ENCODE measurements at places on chromosomes 6 and 20. TPM values are rescaled to one million over a fixed set of nuclear protein-coding genes. Genes with fewer than 3 reads are reported as not detected.

TBXT gene
- not detected for total RNA-seq

- DNase-seq: no peak
Observed at GRCh38 chr6:53325785-53326184, 23.0 kb downstream of the ELOVL5 start.

- no peak for DNase-seq
Observed at GRCh38 chr6:169234634-169235033, 19.0 kb downstream of the THBS2 start.

DNA sequence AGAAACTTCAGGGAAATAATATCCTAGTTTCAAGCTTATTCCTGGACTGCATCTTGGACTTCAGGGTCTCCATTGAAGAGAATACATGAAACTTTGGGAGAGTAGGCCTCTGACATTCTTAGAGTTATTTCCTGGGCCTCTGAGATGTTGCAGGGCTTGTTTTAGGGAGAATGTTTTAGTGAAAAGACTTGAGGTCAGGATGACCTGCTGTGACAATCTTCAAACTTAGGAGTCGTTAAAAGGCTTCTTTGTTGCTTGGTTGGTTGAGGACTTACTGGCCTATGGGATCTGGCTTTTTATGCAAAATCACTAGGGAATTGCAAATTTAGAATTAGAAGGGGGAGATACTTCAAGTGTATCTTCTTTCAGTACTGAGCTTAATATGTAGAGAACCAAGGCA, 613.2 kb upstream of the FLRT3 start:
- no peak for DNase-seq

- no peak for DNase-seq
Observed at GRCh38 chr6:145530454-145530853, 204.9 kb downstream of the EPM2A start.

- no peak for DNase-seq
Observed at GRCh38 chr6:105688573-105688972, 285.7 kb upstream of the PREP start.

AHCY gene
- total RNA-seq: 183 TPM

DNA sequence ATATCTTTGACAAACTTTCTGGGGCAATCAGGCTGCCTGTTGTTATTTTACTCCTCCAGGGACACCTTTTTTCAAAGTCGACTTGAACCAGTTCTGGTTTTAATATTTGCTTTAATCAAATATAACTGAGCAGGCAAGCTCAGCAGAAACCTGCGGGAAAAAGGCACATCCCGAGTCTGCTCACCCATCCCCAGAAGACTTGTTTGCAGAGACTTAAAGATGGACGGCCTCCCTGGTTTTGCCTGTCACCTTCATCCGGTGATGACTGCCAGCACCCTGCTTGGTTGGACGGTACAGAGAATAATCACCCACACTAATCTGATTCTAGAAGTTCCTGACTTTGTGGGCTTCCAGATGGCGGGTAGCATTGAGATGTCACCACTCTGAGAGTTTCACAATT, 36.8 kb downstream of the PPP1R3G start:
- DNase-seq: no peak

PSORS1C2 gene
- total RNA-seq: not detected

GRCh38 chr6:128078276-128078675, 177.4 kb upstream of the THEMIS start:
- no peak for DNase-seq

HMGCLL1 gene
- total RNA-seq: not detected

DNA sequence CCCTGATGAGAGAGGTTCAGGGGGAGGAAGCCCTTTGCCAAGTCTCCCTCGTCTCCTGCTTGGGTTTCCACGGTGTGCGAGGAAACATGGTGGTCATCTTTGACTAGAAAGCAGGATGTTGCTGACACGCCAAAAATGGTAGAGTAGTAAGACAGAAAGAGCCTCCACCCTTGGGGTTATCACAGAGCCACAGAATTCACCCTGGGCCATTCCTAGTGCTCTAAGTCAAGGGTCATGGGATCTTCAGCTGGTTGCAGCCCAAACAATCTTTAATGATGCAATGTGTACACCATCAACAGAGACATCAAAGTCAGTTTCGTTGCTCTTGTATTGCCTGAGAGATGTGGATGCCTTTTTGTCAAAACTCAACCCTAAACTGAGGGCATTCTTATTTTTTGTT, 201.9 kb downstream of the LY86 start:
- DNase-seq: no peak

DNA sequence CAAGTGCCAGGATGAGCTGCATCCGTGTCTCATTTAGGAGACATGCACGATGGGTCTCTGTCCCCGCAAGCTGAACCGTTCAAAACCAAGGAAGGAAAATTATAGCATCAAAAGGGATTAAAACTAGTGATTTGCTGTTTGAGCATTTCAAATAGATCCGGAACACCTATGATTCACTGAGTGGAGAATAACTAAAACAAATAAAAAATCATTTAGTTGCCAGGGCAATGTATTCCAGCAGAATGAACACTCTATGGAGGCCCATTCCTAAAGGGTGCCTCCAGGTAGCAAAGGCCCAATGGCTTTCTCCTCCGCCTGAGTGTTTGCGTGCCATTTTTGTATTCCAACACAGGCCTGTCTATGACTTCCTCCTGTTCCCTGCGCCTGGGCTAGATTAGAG, 354.8 kb downstream of the ZFAND3 start:
- no peak for DNase-seq

GRCh38 chr20:35831971-35832370, 60.2 kb downstream of the PHF20 start:
- no peak for DNase-seq

GRCh38 chr6:122432816-122433215, 33.4 kb downstream of the HSF2 start:
- DNase-seq: no peak

Measured in activated CD4-positive, alpha-beta T cell treated with anti-CD3 and anti-CD28 coated beads for 36 hours (primary cell).